Hematopoietic multipotent progenitor cell treated with erythropoietin and hydrocortisone succinate and interleukin-3 and kit ligand, for 17 days (in vitro differentiated cells): ENCODE measurements at places on chromosomes 5 and 9.

DNA sequence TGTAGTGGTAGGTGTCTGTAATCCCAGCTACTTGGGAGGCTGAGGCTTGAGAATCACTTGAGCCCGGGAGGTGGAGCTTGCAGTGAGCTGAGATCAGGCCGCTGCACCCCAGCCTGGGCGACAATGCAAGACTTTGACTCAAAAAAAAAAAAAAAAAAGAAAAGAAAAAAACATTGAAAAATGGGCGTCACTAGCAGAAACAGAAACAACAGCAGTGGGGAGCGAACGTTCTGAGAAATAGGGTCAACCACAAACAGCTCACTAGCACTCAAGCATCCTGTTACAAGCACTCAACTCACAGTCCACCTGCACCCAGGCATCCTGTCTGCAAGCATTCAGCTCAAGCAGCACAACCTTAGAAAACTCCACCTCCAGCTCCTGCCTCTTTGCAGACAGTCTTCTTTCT is 17.2 kb downstream of the TRIM14 start:
- no peak for DNase-seq

- no peak for DNase-seq
Measured at GRCh38 chr5:31701642-31702299, 62.8 kb downstream of the PDZD2 start.

DNA sequence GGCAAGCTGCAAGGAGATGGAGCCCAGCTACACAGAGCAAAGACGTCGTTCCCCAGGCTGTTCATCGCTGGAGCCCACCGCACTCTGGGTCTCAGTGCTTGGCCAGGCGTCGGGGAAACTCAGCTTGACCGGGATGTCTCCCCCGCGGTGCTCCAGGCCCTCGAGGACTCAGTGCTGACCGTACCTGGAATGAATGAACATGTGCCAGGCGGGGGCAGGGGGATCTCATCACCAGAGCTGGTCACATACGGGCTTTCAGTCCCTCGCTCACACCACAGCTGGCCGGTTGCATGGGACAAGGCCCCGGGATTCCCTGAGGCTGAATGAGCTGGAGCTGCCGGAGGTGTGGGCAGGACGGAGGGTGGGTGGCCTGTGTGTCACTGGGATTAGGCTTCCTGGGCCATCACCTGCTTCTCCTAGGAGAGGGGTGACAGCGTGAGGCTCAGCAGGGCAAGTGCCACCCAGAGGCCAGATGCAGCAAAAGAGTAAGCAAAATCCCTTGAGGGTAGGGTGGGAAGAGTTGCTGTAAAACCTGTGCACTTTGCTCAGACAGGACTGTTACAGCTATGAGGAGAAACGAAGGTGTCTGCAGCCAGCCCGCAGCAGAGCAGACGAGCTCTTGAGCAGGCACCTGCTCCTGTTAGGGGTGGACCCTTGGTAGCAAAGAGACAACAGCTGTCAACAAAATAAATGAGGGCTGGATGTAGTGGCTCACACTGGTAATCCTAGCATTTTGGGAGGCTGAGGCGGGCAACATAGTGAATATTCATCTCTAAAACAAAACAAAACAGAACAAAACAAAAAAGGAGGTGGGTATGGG is 70.7 kb upstream of the RAPGEF1 start:
- DNase-seq: no peak

DNA sequence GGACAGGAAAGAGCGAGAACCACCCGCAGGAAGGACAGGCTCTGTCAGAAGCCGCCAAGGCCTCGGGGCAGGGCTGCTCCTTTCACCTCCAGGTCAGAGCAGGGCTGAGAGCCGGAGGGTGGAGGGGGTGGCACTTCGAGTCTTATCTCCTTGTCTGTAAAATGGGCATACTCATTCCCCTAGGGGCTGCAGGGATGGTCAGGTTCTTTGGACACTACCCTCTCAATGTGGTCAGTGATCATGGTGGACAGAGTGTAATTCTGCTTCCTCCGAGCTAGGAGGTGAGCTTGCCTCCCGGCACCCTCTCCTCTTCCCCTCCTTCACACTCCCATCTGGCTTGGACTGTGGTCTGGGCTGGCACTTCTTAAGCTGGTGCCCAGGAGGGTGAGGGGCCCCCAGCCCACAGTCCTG is 39.6 kb downstream of the RGS3 start:
- DNase-seq: no peak

DNA sequence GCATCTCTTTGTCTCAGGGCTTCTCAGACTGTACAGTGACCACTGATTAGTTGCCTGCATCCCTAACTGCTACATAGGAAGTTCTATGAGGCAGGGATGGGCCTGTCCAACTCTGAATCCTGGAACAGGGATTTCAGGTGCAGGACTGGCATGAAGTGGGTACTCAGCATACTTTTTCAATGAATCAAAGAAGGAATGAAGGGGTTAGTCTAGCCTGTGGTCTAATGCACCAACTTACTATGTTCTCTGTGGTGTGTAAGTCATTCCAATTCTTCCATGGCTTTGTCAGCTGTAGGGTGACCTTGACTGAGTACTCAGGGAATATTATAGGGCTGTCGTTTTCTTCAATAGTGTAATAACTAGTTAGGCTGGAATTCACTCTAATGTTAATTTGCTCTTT is 8.3 kb downstream of the COL15A1 start:
- no peak for DNase-seq

- no peak for DNase-seq
Measured at GRCh38 chr5:142521706-142522105, 164.2 kb downstream of the FGF1 start.

DNA sequence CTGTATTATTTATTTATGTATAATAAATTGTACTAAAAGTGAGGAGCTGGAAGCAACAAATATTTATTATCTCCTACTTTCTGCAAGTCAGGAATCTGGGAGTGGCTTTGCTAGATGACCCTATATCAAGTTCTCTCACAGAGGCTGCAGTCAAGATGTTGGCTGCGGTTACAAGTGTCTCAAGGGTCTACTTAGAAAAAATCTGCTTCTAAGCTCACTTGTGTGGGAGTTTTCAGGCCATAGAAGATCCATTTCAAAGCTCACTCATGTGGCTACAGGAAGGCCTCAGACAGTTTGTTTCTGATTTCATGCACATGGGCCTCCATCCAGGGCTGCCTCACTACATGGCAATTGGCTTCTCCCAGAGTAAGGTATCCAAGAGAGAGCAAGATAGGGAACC is 551.1 kb downstream of the CAAP1 start:
- DNase-seq: no peak

- DNase-seq: no peak
Measured at GRCh38 chr5:152329207-152329606, 75.9 kb downstream of the NMUR2 start.

DNA sequence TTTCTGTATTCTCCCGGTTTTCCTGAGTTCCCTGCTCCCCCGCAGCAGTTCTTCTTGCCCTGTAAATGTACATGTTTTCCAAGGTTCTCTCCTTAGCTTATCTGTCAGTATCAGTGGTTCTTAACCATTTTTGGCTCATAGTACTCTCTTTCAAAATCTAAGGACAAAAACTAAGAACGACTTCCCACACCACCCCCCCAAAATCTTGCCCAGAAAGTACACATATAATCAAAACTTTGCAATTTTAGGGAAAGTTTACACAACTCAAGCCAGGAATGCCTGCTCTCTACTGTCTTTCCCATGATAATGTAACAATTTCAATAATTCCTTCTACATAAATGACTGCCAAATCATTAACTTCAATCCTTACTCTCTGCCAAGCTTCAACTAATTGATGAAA is 4.5 kb downstream of the DCAF12 start:
- no peak for DNase-seq

- peak; percentile 71 for DNase-seq
Measured at GRCh38 chr5:142110046-142110531, 1.5 kb downstream of the NDFIP1 start.

- no peak for DNase-seq
Measured at GRCh38 chr5:97009212-97009898, 73.5 kb downstream of the LNPEP start.

GRCh38 chr9:98726735-98727134 is 18.0 kb upstream of the GABBR2 start:
- no peak for DNase-seq

- peak; percentile 22 for DNase-seq
Measured at GRCh38 chr9:6927838-6928237, 170.1 kb downstream of the KDM4C start.

- no peak for DNase-seq
Measured at GRCh38 chr9:97904725-97905124, 17.6 kb downstream of the TRMO start.

- DNase-seq: no peak
Measured at GRCh38 chr5:175460126-175460525, 16.1 kb upstream of the DRD1 start.
